Subcutaneous preadipocyte (primary cell): ENCODE measurements at places on chromosomes 13 and 19. TPM values are rescaled to one million over a fixed set of nuclear protein-coding genes. Genes with fewer than 3 reads are reported as not detected.

The OLFM4 gene
- not detected in 2 replicates for total RNA-seq

The CNFN gene
- 0.37 TPM in 1 of 2 replicates, not detected in the other for total RNA-seq

The LILRA2 gene
- not detected in 2 replicates for total RNA-seq

The GPC5 gene
- not detected in 2 replicates for total RNA-seq

The TNNT1 gene
- 0.73 and 2.9 TPM in 2 replicates for total RNA-seq

The MBD3L3 gene
- not detected in 2 replicates for total RNA-seq

The CEACAM8 gene
- total RNA-seq, result not detected in 2 replicates

The CDC16 gene
- 46.7 and 58.4 TPM in 2 replicates for total RNA-seq

The CYP4F3 gene
- total RNA-seq, result not detected in 2 replicates

The SELENOV gene
- not detected in 2 replicates for total RNA-seq

The NCR1 gene
- not detected in 2 replicates for total RNA-seq

The NRTN gene
- 0.20 TPM in 1 of 2 replicates, not detected in the other for total RNA-seq

The HIPK4 gene
- under 0.01 and 0.20 TPM in 2 replicates for total RNA-seq

The PLEKHF1 gene
- total RNA-seq, result 25.6 and 39.7 TPM in 2 replicates

The GSX1 gene
- not detected in 2 replicates for total RNA-seq

The GPR183 gene
- total RNA-seq, result not detected in 2 replicates

The MIA gene
- 0.37 TPM in 1 of 2 replicates, not detected in the other for total RNA-seq

The KL gene
- under 0.01 and 0.20 TPM in 2 replicates for total RNA-seq

The CEACAM21 gene
- total RNA-seq, result not detected in 2 replicates

The FAM216B gene
- not detected in 2 replicates for total RNA-seq

The HRC gene
- total RNA-seq, result not detected in 2 replicates

The HCST gene
- total RNA-seq, result 0.37 and 0.59 TPM in 2 replicates

The ZNF418 gene
- total RNA-seq, result 1.2 and 1.8 TPM in 2 replicates

The GIPC3 gene
- under 0.01 TPM in 2 replicates for total RNA-seq

The TBXA2R gene
- 0.73 and 1.8 TPM in 2 replicates for total RNA-seq

The HSD17B14 gene
- total RNA-seq, result 1.1 and 1.4 TPM in 2 replicates

The NCAN gene
- total RNA-seq, result under 0.01 TPM in 1 of 2 replicates, not detected in the other

The UBA52 gene
- 449 and 860 TPM in 2 replicates for total RNA-seq

The EBI3 gene
- total RNA-seq, result under 0.01 TPM in 1 of 2 replicates, not detected in the other

The ZNF177 gene
- 0.73 and 0.78 TPM in 2 replicates for total RNA-seq

The DMWD gene
- 36.0 and 51.0 TPM in 2 replicates for total RNA-seq

The CD209 gene
- not detected in 2 replicates for total RNA-seq

The ANGPTL8 gene
- total RNA-seq, result not detected in 2 replicates

The SLC25A41 gene
- total RNA-seq, result not detected in 2 replicates

The ZNF329 gene
- total RNA-seq, result 6.2 and 8.0 TPM in 2 replicates

The VSTM1 gene
- total RNA-seq, result not detected in 2 replicates

The POGLUT2 gene
- total RNA-seq, result 12.9 and 16.4 TPM in 2 replicates

The REX1BD gene
- 34.0 and 55.1 TPM in 2 replicates for total RNA-seq

The KIR3DL2 gene
- not detected in 2 replicates for total RNA-seq

The ZFP14 gene
- 1.1 and 1.8 TPM in 2 replicates for total RNA-seq

The SYNGR4 gene
- total RNA-seq, result not detected in 2 replicates
